ENCODE measurements at places on chromosomes 4 and X.

GRCh38 chr4:25441519-25442117 is 64.6 kb downstream of the ANAPC4 start:
- DNase-seq = no peak

DNA sequence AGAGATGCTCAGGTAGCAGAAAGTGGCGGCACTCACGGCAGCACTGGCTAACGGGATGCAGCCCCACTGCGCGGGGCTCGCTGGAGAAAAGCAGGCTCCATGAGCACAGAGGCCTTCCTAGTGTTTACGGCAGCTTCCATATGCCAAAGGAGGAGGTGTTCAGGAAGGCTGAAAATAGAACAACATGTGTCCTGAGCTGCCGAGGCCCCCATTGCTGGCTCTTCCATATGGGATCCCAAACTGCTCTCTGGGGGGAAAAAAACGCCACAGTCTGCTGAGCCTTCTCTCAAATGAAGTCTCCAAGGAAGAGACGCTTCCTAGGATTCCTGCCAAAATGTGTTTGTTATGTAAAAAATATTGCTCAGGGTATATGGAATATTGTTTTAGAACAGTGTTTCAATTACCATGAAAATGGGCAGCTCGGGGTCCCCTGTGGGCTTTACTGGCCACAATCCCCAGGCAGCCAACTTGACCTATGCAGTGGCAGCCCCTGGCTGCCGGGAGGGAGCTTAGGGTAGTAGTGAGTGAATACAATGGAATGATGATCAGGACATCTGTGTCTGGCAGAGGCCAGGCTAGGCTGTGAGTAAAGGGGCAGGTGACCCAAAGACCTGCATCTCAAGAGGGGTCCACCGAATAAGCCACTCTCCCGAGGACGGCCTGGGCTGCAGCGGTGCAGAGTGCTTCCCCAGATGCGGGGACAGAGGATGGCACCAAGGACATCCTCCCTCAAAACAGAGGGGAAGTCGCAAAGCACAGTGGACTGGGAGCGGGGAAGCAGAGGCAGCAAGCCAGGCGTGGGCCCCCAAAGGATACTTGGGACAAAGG is 170.1 kb downstream of the AFAP1 start:
- DNase-seq = no peak

DNA sequence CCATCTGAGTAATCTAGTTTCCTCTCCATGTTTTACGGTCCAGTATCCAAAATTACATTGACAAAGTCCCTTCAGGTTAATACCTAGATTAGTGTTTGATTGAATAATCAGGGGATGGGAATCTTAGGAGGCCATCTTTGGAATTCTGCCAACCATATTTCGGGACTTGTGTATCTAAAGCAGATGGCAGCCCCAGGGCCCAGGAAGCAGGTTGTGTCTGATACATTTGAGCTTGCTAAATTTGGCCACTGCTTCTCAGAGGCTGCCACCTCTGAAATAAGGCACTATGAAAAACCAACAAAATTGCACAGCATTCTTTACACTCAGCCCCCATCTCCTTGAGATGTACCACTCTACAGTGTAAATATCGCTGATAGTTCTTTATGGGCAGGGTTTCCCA is 102.1 kb downstream of the ASB9 start:
- no peak for DNase-seq

GRCh38 chrX:132165651-132166050 is 37.8 kb upstream of the FRMD7 start:
- no peak for DNase-seq

- DNase-seq = no peak
Observed at GRCh38 chr4:109955146-109955545, 42.5 kb downstream of the EGF start.

DNA sequence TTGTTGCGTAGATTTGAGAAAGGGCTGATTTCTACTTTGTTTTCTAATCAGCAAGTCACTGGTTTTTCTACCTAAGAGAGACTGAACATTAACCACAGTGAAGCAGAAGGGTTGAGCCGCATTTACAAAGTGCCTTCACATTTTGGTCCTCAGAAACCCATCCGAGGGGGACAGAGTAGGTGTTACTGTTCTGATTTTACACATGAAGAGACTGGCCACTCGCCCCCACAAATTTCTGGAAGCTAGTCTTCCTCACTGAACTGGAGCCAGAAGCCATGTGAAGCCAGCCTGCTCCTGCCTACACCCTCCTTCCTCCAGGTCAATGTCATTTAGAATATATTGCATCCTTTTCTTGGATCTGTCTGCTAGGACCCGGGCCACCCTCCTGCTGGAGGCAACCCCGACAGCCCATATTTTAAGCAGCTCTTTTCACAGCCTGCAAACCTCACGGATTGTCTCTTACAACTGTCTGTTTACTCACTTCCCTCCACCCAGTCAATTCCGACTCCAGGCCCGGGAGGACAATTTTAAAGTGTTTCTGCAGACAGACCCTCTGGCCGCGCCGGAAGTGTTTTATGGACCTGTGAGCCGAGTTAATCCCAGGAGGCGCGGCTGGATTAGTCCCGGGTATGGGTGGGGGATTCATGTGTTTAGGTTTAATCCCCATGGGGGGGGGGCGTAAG is 73.2 kb upstream of the BCOR start:
- no peak for DNase-seq
